ENCODE measurements at places on chromosomes 13 and 19.

- DNase-seq, result no peak
Measured at GRCh38 chr13:71054358-71054757, 812.6 kb downstream of the DACH1 start.

DNA sequence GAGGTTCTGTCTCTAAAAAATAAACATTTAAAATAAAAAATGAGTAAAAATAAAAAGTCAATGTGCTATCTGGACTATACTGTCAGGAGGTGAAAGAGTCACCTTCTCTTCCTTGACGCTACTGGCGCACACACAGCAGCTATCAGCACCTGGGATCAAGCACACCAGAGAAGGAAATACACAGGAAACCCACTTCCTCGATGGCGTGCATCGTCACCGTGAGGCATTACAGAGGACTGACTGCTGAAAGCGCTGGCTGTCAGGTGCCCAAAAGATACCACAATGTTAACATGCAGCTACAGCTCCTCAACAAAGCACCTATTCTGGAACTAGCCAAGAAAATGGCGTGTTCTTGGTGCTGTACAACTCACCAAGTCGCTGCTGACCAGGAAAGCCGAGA is 6.1 kb downstream of the SLC35E1 start:
- no peak for DNase-seq

DNA sequence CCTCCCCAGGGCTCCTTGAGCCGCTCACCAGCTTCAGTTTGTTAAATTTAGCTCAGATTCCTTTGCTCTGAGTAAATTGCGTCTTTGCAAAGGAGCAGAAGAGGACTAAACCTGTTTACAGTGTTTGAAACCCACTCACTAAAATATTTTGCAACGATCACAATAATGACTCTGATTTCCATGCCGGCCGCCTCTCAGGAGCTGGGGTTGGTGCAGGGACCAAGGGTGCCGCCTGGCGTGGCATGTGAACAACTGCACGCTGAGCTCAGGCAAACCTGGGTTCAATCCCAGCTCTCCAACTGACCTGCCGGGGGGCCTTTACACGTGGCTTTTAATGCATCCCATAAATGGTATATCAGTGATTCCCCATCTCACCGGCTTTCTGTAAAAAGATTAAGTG is 68.7 kb upstream of the CACNA1A start:
- no peak for DNase-seq

GRCh38 chr19:12796146-12797071 is 5.1 kb downstream of the JUNB start:
- DNase-seq, result peak; percentile 33

DNA sequence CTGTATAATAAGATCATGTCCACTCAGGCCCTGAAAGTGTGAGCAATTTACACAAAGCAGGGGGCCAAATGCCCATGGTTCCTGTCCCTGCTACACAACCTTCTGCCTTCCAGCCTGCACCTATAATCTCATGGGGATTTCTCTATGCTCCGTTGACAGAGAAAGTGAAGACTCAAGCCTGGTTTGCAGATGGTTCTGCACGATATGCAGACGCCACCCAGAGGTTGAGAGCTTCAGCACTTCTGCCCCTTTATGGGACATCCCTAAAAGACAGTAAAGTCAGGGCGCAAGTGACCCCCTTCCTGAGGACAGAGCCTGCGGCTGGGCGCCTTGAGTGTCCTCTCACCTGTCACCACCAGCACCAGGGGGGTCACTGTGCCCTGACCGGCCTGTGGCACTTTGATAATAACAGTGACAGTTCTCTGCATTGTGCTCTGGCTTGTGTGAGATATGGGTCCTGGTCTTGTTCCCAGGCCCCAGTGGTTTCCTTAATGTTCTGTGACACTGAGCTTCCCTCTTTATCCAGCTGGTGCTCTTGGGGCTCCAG is 15.1 kb downstream of the LILRA5 start:
- DNase-seq, result no peak

DNA sequence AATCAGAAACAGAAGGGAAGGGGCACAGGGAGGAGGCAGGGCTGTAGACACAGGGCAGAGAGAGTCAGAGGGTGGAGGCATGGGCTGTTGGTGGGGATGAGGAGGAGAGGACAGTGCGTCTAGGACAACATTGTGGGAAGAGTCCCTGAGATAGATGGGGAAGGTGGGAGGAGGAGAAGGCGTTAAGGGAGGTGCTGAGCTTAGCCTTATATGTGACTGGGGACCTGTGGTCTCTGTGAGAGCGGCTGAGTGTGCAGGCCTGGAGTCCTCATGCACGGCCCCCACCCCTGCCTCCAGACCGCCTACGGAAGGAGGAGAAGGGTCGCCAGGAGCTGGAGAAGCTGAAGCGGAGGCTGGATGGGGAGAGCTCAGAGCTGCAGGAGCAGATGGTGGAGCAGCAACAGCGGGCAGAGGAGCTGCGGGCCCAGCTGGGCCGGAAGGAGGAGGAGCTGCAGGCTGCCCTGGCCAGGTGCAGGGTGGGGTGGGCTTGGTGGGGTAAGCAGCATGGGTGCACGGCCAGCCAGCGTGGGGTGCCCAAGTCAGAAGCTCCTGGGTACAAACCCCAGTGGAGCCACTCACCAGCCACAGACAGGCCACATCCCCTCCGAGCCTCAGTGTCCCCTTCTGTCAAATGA is 56.8 kb downstream of the KCNC3 start:
- DNase-seq, result no peak

- no peak for DNase-seq
Measured at GRCh38 chr13:55234311-55234710, 1906.4 kb upstream of the PRR20A start.

- no peak for DNase-seq
Measured at GRCh38 chr19:50224986-50225747, 21.7 kb downstream of the MYH14 start.

DNA sequence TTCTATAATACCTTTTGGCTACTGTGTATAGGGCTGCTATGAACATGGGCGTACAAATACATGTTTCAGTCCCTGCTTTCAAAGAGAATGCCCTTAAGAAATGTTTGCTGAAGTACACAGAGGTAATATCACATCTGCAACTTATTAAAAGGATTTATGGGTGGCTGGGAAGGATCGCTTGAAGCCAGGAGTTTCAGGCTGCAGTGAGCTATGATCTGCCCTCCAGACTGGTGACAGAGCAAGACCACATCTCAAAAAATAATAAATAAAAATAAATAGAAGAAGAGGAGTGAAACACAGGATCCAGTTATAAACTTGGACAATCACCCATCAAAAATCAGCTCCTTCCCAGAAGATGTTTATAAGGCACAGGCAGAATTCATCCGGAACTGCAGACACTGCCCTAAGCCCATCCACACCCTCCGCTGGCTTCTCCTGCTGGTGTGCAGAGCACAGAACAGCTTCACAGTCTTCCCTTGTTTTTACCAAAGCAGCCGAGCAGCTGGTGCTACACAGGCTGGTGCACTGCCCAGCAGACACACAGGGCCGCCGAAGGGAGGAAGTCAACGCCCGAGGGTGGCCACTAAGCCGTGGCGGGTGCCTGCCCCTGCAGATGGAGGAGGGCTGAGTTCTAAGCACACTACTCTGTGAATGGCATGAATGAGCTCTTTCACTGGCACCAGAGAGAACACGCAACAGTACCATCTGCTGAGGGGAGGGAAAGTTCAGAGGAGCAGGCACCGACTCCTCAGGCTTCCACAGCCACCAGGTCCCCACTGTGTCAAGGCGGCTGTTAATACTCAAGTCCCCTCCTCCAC is 44.0 kb downstream of the BRD4 start:
- DNase-seq, result no peak

DNA sequence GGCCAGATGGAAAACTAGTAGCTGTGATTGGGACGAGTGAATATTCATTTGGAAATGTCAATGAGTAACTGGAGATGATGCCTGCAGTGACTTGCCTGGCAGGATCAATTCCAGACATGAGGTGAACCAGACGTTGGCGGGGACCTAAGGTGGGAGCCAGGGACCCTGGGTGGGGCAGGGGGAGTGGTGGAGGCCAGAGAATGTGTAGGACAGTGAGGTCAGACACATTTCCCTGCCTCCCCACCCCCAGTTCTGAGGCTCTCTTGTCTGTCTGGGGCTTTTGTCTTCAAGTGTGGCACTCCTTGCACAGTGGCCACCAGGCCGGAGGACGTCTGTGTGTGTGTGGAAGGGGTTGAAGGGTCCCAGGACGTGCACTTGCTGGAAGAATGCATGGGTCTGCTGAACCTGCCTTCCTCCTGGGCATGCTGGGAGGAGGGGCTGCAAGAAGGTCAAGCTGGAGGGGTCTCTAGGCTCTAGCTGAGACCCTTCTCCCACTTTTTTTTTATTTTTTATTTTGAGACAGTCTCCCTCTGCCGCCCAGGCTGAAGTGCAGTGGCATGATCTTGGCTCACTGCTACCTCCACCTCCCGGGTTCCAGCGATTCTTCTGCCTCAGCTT is 51.6 kb downstream of the CHST8 start:
- no peak for DNase-seq

DNA sequence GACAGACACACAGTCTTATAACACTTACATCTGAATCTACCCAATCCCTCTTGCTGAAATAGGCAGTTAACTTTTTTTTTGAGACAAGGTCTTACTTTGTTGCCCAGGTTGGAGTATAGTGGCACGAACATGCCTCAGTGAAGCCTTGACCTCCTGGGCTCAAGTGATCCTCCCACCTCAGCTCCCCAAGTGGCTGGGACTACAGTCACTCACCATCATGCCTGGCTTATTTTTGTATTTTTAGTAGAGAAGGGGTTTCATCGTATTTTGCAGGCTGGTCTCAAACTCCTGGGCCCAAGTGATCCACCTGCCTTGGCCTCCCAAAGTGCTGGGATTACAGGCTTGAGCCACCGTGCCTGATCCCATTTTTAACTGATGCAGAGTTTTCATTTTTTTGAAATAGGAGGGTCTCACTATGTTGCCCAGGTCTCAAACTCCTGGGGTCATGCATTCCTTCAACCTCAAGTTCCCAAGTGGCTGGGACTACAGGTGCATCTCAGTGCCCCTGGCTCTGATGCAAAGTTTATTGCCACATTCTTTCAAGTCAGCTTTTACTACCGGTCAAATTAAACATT is 7.6 kb downstream of the ELF1 start:
- DNase-seq, result no peak

DNA sequence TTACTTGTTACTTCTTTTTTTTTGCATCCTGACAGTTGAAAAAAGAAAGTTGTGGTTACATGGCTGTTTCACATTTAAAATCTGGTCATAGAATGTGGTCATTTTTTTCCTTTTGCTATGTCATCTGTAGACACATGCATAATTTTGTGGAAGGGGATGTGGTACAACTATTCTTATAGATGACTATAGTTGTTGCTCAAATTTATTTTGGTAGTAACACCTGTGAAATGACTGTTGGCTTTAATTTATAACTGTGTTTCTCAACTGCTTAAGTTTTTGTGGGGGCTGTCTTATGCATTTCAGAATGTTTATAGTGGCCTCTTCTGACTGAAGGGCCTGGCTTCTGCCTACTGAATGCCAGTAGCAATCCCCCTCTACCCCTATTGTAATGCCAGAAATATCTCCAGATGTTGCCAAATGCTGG is 130.5 kb downstream of the PAN3 start:
- no peak for DNase-seq

DNA sequence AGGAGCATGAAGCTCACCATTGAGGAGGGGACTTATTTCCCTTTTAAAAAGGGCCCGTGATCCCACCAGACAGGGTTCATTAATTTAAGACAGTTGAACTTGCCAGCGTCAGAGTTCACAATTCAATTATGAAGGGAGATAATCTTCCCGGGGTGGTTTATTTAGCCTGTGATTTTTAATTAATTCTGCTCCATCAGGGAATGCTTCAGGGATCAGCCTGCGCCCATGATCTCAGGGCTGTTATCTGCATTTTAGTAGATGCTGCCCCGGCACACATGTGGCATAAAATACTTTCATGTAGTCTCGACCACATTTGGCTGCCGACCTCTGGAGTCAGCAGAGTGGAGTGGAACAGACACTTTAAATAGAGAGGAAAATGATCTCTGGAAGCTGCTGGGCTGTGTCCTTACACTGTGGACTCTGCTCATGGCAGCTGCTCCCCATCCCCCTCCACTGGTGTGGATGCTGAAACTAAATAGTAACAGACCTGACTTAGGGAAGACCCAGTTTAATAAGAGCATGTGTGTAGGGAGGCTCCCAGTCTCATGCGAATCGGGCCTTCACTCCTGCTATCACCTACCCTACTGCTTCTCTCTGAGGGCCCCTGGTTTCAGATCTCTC is 256.9 kb downstream of the TEX29 start:
- no peak for DNase-seq

DNA sequence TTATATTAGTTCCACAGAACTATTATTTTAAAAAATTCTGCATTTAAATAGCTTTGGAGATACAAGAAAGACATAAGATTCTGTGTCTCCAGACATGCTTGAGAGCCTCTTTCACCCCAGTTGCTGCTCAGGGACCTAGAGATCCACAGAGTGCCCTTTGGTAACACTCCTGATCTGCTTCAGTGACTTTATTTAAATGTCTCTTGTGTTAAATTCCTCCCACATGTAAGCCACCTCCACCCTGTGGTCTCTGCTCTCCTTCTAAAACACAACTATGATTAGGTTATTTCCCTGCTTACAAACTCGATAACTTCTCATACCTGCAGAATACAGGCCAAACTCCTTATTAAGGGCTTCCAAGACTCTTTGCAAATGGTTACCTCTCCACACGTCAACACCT is 141.0 kb downstream of the RFC3 start:
- no peak for DNase-seq

DNA sequence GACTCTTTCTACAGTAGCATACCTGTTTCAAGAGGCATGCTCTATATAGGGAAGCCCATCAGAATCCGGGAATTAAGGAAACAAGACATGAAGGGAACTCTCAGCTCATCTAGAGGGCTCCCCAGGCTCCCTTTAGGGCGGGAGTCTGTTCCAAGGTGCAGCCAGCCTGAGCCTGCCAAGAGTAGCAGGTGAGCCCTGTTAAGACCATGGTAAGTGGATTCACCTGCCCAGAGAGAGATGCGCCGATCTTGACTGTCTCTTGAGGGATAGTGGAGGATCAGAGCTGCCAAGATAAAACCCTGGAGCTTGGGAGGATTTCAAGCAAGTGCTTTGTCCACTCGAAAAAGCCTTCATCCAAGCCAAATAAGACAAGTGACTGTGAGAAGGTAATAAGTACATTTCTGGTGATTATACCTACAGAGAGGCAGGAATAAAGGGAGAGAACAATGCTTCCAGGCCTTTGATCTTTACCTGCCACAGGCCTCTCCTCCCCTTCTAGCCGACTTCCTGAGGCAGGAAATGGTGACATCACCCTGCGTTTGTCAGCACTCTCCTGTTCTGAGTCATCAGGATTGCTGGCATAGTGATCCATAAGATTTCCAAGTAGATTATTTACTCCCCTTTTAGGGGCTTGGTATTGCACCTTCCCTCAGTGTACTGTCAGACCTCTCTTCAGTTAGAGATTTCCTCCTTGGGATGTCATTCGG is 31.5 kb downstream of the KLF5 start:
- DNase-seq, result peak; percentile 66

GRCh38 chr19:46691104-46691503 is 25.8 kb downstream of the PRKD2 start:
- no peak for DNase-seq
